ENCODE measurements at places on chromosomes 3 and 15.
A peak's percentile ranks its signal among the peaks of the same experiment; 100 is the strongest.

- DNase-seq, result no peak
Measured at GRCh38 chr3:127388427-127388826, 100.6 kb upstream of the PRR20G start.

- no peak for DNase-seq
Measured at GRCh38 chr15:68733666-68734065, 87.0 kb downstream of the ANP32A start.

GRCh38 chr3:49427586-49427985, 1.5 kb downstream of the NICN1 start:
- no peak for DNase-seq

DNA sequence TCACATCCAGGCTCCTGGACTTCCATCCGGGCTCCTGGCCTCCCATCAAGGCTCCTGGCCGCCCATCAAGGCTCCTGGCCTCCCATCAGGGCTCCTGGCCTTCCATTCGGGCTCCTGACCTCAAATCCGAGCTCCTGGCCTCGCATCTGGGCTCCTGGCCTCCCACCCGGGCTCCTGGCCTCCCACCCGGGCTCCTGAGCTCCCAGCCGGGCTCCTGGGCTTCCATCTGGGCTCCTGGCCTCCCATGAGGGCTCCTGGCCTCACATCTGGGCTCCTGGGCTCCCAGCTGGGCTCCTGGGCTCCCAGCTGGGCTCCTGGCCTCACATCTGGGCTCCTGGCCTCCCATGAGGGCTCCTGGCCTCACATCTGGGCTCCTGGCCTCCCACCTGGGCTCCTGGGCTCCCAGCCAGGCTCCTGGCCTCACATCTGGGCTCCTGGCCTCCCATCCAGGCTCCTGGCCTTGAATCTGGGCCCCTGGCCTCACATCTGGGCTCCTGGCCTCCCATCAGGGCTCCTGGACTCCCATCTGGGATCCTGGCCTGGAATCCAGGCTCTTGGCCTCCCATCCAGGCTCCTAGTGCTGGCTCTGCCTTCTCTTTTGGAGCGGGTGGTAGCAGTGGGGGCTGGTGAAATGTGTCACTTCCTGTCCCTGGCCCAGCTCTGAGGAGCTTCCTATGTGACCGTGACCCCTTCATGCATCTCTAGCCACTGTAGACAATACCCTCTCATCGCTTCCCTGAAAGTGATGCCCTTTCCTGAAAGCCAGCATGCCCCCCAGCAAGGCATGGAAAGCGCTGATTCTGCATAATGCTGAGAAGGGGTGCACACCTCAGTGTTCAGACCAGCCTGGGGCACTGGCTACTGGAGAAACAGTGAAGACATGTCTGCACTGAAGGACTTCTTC, 62.7 kb upstream of the BLM start:
- no peak for DNase-seq

DNA sequence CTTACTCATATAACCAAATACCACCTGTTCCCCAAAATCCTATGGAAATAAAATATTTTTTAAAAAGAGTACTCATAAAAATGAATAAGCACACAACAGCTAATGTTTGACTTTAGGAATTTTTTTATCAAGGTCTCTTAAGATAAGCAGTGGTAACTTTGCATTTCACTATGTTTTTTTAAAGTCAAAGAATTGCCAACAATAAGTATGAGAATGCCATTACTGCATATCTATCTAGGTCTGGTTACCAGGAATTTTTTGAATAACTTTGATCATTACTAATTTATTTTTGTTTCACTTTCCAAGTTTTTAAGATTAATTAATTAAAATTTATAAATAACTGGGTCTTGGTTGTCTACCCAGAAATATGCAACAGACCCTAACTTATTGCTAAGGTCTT, 41.5 kb downstream of the PLSCR4 start:
- DNase-seq, result no peak

DNA sequence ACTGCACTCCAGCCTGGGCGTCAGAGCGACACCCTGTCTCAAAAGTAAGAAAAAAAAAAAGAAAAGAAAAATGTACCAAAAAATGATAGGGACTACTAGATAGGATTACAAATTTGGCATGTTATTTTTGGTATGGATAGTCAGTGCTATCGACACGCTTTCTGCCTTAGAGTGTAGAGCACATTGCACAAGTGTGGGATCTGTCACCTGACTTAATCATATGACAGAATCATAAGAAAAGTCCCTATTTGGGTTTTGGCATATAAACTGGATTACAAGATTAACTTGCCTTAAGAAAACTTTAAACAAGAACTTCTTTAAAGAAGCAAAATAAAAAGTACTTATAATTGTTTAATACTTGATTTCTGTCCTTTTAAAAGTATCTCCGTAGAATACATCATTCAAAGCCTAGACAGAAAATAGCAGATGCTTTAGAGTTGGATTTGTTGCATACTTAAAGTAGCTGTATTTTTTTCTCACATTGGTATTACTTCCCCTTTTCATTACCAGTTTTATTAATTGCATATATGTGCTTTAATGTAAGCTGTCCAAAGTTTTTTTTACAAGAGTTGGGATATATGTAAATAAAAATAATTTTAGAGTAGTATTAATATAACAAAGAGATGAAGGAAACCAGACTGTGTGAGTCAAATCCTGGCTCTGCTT, 7.8 kb downstream of the ATP6V1A start:
- DNase-seq, result no peak

GRCh38 chr3:150544726-150545125, 1.6 kb downstream of the SERP1 start:
- DNase-seq, result no peak

GRCh38 chr3:195010551-195011100, 260.3 kb downstream of the XXYLT1 start:
- DNase-seq, result no peak

DNA sequence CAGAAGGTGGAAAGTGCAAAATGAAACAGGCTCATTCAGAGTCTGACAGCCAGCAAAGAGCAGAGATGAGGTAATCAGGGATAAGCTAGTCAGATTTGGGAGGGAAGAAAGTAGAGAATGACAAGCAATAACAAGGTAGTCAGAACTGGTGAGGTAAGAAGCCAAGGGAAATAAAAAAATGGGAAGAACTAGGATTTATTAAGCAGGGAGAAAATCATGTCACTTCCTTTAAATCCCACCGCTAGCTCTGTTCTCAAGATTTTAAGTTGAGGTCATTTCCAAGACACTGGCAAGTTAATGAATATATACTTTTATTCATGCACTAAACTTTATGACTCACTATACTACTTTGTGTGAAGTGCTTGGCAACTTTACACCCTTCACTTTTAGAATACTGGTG, 1106.8 kb downstream of the IGSF11 start:
- no peak for DNase-seq

DNA sequence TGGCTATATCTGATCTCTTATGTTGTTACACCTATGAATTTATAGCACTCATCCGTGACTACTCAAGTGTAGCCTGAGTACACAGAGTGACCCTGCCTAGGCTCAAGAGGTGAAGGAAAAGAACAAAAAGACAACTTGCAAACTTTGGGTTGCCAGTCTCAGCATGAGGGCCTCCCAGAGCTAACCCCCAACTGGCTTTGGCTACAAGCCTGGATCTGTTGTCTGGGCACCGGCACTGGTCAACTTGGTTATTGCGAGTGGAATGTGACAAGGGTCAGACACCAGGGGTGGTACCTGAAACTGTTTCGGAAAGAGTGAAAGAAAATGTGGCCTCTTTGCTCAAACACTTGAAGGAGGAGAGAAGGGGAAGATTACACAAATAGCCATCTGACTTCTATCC, 49.5 kb upstream of the BCL6 start:
- DNase-seq, result no peak

DNA sequence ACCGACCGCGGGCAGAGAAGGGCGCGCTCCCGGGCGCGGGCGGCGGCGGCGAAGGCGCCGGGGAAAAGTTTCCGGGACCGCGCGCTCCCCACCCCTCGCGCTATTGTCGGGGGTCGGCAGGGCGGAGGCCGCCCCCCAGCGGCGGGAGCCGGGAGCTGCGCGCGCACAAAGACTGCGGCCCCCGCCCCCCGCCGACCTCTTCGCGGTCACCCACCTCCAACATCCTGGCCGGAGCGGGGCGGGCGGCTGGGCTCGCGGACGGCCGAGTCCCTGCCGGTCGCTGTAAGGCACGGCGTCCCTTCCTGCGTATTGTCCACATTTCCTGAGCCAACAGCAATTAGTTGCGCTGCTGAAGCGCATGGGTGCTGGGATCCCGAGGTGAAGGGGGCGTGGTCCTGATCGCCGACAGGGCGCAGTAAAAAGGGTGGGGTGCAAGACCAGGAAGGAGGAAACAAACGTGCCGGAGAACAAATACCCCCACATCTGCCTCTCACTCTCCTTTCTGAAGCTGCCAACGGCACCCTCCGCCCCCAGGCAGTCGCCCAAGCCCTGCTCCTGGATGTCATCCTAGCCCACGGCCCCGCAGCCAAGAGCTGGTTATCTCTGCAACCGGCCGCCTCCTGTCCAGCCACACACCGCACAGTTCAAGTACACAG, at the start of gene TMEM44:
TMEM44 (minus strand) TSS at position 71 of the 656 bp plus-strand sequence. CDS start 204 bp downstream, outside the sequence.
- DNase-seq, result peak; percentile 71

DNA sequence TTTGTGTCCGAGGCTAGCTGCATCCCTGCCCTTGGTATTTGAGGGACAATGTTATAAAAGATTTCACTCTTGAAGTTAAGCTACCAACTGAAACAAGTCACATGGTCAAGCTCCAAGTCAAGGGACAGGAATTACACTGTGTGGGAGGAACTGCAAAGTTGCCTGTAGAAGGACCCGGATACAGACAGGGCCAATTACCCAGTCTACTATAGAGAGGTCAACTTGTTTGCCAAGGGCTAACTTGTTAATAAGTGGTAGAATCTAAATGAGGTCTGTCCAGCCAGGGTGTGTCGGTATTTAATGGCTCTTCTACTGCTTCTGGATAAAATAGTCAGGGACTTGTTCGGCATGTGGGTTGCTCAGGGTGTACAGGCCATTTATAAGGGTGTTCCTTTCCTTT, 55.7 kb downstream of the PTPRG start:
- DNase-seq, result no peak

GRCh38 chr3:195800240-195800639, 11.5 kb downstream of the MUC4 start:
- no peak for DNase-seq

DNA sequence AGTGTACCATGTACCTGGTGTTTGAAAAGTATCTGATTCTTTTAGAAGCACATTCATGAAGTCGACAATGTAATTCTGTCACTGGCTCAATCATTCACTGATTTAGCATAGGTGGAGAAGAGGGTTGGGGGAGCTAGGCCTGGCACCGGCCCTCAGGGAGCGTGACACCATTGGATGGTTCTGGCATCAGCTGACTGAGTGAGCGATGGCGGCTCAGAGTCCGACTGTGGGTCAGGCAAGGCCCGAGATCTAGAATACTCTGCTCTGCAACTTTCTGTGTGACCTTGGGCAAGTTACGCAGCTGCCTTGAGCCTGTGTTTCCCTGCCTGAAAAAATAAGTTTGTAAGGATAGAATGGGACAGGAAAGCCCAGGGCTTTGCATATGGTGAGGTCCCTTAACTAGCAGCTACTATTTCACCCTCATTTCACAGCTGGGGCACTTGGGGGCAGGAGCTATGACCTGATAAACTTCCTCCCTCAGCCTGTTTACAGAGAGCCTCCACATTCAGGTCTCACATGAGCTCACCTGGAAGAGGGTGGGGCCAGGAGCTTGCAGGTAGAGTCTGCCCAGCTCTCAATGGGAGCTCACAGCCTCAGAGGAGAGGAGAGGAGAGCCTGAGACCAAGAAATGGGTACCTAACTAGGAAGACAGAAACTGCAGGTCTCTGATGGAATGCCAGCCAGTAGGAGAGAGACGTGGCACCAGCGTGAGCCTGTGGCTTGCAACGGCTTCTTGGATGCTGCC, 153.7 kb upstream of the TLE3 start:
- DNase-seq, result no peak

- DNase-seq, result no peak
Measured at GRCh38 chr3:70072180-70072579, 72.6 kb downstream of the SAMMSON start.

DNA sequence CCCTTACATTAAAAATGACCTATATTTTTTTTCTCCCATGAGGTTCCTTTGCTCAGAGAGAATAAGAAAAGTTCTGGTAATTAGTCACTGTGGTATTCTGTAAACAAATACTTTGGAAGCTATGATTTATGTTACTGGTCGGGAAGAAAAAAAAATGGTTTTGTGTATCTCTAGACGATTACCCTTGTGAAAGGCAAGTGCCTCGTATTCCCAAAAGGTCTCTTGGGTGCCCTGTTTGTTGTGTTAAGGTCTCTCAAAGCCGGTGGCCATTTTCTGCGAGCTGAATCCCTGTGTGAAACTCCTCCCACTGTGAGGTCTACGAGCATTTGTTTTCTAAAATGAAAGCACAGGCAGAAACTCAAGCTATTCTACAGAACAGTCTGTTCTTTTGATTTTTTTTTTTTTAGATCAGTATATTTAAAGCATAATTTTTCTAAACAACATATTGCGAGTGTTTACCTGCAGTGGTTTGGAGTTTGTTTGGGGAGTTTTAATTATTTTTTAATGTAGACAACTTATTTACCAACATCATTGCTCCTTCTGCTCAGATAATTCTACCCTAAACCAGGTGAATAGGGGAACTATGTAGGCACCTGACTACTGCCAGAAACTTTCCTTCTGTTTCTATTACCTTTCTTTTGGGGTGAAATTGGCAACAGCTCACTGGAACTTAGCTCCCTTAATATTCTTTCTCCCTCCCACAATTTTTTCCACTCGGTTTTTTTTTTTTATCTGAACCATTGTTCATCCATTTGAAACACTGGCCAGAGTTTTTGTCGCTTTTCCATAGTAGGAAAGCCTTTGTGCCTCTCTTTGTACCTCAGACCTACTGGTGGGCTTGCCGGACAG, 44.0 kb downstream of the ZBTB38 start:
- peak; percentile 46 for DNase-seq

DNA sequence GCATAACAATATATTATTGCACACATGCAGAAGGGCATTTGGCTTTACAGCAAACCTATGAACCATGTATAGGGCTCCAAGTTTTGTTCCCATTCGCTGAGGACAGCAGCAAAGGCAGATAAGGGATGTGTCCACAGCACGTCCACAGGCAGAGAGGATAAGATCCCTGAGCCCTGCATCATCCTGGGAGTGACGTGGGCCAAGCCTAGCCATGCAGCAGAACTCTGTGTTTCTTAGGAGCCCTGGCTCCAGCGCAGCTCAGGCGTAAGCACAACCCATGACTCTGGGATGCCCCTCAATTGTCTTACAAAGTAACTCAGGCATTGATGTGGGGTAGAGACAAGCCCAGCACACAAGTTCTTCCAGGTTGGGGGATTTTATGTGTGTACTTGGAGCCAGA, 194.3 kb upstream of the CTDSPL start:
- DNase-seq, result no peak

- DNase-seq, result no peak
Measured at GRCh38 chr3:183980403-183980802, 37.3 kb downstream of the ABCC5 start.

- DNase-seq, result no peak
Measured at GRCh38 chr15:52255935-52256334, 39.7 kb downstream of the MYO5C start.
